ENCODE measurements at places on chromosomes 7 and 10.
A peak's percentile ranks its signal among the peaks of the same experiment; 100 is the strongest.

GRCh38 chr7:81715984-81716588 is 53.8 kb downstream of the HGF start:
- peak; percentile 77 for ATAC-seq

DNA sequence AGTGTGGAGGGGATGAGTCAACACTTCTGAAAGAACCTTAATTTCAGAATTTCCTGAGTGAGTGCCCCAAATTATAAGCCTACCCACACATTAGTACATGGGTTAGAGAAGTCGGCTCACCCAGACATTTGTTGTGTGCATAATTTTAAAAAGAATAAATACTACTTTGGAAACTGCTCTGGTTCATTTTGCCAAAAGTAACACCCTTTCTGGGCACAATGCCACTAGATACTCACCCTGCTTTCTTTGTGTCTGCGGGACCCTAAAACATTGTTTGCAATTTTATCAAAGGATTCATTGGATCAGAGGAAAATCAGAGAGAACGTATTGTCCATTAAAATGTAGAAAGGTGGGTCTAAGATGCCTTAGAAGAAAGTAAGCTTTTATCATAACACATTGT is 245.5 kb upstream of the NRP1 start:
- no peak for ATAC-seq

DNA sequence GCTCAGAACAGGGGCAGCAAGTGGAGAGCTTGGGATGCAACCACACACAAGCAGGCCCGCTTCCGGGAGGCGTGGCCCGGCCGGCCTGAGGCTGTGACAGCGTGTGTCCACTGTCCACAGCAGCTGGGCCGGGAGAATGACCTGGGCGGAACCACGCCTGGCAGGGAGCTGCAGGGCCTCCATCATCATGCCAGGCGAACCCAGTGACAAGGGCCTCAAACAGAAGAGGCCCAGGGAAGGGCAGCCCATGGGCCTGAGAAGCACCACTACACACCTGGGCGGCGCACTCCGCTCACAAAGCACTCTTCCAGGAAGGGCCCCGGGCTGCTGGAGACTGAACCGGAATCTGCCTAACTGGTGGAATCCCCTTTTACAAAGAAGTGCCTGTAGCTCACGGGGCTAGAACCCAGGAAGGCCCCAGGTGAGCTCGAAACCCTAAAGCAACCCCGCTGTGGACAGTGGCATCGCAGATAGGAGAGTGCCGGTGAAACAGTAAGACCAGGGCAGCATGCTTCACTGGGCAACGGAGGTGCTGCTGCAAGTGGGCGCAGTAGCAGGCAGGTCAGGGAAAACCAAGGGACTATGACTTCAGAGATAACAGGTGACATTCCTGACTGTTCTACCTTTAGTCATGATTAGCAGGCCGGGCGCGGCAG is 66.0 kb downstream of the MAD1L1 start:
- ATAC-seq: peak; percentile 72

DNA sequence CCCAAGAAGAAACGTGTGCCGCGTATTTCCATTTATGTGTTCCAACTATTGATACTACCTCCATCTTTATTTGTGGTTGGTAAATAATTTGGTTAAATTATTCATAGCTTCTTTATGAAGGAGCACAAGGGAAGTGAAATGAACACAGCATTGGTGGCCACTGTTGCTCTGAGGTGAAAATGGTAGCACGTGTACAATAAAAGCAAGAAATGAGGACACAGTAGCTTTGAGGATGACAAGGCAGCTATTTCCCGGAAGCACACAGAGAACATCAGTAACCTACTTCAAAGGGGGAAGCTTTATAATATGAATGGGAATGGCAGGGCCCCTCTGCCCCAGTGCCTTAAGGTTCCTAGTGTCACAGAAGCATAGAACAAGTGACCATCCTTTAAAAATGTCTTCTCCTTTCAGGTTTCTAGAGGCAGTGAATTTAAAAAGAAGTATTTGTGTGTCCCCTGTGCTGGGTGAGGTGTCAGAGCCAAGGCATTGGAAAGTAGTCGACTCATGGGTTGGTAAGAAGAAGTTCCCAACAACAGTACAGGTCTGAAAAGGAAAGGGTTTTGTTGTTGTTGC is 78.8 kb downstream of the SGMS1 start:
- ATAC-seq: no peak

- ATAC-seq: no peak
These were observed 10.8 kb downstream of the NKX6-2 start for GRCh38 chr10:132774902-132775863.

GRCh38 chr7:26193432-26194207 is 6.9 kb downstream of the HNRNPA2B1 start:
- ATAC-seq: no peak

DNA sequence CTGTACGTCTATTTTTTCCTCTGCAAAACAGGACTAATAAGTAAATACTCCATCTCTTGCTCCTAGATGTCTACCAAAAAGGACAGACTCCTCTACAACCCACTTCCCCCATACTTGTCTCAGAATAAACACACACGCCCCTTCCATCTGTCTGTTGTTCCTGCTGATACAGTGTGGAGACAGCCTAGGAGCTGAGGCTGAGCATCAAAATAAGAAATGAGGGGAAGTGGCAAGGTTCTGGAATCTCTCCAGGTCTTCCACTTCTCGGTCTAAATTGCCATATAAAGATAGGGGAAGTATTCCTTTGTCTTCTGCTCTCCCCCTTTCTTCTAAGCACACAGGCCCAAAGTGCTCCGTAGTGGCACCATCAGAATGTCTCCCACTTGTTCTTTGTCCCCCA is 30.8 kb upstream of the VSIR start:
- no peak for ATAC-seq

GRCh38 chr10:89479771-89480446 is 55.5 kb downstream of the SLC16A12 start:
- ATAC-seq: no peak

GRCh38 chr10:49143249-49143648 is 9.4 kb upstream of the FAM170B start:
- no peak for ATAC-seq

DNA sequence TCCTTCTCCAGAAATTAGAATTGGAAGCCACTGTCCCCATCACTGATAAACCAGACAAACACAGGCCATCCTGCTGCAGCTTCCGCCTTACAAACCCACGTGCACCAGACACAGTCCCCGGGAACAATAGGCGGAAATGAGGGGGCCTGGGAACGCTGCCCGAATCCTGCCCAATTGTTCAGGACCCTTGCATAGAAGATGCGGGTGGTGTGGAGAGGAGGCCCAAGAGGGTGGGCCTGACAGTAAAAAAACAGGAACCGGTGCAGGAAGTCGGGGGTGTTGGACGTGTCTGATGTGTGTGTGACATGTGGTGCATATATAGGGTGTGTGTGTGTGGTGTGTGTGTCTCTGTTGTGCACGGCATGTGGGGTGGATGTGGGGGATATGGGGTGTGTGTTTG is 26.5 kb upstream of the CHST15 start:
- ATAC-seq: no peak

GRCh38 chr10:47309408-47310089 is 9.6 kb downstream of the GDF10 start:
- no peak for ATAC-seq

- ATAC-seq: peak; percentile 99
These were observed at the start of gene CCDC186 for GRCh38 chr10:114173921-114174694. CCDC186 (minus strand) TSS chr10:114174203; CDS start chr10:114163268, 10,935 bp downstream.

DNA sequence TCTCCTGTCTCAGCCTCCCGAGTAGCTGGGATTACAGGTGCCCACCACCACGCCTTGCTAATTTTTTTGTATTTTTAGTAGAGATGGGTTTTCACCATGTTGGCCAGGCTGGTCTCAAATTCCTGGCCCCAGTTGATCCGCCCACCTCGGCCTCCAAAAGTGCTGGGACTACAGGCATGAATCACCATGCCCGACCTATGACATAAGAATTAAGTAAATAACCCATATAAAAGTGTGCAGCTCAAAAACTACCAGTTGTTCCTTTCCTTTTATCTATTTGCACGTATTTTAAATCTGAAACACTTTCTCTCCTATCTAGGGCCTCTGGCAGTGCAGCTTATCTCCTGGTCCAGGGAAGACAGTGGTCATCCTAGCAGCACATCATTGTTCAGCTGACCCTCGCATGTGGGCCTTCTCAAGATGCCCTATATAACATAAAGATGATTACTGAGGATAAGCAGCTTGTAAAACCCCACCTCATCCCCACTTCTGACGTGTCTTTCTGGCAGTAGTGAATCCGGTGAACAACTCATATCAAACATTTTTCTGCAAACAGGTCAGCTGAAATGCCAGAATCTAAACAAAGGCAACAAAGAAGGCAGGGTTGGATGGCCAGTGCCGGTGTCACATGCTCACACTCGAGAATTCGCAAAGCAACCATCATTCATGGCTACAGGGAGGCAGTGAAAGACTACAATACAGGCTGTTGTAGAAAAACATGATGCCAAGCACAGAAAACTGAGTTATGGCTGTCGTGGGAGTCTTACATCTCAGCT is 36.0 kb upstream of the KCNIP2 start:
- ATAC-seq: peak; percentile 80

DNA sequence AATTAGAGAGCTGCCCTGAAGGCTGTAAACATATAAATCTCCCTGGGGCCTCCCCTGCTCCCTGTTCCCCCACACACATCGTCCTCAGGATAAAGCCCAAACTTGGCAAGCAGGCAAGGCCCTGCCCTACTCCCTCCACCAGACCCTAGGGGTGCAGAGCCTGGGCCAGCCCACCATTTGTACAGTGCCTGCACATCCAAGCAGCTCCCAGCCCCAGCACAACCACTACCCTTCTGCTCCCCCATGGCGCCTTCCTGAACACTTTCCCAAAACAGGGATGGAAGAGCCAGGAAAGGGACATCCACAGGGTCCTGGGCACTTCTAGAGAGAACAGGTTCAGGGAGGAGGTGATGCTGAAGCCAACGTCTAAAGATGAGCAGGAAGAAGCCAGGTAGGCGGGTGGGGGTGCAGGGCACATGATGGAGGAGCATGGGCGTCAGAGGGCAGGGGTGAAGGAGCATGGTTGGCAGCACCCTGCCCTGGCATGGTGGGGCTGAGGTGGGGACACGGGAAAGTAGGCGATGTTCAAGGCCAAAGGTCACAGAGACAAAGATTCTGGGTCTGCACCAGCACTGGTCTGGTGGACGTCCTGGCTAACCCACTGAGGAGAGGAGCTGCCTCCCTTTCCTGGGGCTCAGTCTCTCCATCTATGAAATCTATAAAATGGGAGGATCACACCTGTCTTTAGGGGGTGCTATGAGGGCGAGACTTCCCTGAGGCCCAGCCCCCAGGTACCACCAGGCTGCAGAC is 140.6 kb downstream of the ARHGAP22 start:
- no peak for ATAC-seq

- no peak for ATAC-seq
These were observed 24.8 kb downstream of the WDR86 start for GRCh38 chr7:151384776-151385625.

DNA sequence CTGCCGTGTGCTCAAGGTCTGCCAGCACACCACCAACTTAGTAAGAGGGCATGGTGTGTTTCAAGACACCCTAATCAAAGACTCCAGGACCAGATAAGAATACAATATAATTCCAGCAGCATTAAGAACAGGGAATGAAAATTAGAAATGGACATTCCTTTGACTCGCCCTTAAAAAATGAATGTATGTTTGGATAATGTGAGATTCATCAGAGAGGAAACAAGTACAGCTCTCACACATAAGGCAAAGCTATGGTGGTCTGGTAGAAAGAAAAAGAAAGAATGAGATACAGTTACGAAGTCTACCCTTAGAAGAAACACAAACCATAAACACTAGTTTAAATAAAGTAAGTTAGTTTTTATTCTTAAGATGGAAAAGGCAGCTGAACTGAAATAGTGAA is 174.8 kb upstream of the ANK3 start:
- no peak for ATAC-seq
